Caki2 (cell line): ENCODE measurements at places on chromosomes 12 and 14. TPM values are rescaled to one million over a fixed set of nuclear protein-coding genes. Genes with fewer than 3 reads are reported as not detected.

Gene EML1
- 5.4 and 7.4 TPM in 2 replicates for total RNA-seq

DNA sequence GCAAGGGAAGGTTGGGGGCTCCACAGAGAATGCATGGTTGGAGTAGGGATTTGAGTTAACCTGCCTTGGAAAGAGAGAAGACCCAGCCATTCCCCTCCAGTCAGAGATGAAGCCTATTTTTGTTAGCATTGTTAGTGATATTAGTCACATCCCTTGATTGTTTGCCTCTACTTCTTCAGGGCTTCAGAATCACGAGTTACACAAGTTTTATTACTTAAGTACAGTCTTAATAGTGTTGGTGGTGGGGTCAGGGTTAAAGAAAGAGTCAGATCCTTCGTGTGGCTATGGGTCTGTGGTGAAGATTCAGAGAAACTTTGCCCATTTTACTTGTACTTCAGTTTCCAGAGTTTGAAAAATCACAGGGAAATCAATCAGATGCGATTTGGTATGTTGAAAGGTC, 363.1 kb downstream of the LRIG3 start:
- peak; percentile 34 for DNase-seq

DNA sequence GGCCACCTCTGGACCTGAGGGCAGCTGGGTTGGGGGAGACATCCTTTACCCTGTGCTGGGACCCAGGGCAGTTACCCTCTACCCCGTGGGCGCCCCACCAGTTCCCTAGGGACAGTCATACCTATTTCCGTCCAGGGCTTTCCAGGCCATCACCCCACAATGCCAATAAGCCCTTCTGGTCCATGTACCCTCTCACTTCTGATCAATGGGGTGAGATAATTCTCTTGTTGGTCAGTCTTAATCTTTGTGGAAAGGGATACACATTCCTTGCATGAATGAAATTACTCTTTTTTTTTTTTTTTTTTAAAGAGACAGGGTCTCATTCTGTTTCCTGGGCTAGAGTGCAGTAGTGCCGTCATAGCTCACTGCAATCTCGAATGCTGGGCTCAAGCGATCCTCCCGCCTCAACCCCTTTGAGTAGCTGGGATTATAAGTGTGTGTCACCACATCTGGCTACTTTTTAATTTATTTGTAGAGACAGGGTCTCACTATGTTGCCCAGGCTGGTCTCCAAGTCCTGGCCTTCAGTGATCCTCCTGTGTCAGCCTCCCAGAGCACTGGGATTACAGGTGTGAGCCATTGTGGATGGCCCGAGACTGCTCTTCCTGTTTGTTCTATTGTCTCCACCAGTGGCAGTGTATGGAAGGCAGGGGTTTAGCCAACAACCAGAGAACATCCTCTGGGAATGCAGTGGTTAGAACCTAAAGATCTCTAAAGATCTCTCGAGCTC, 46.3 kb upstream of the STON2 start:
- no peak for DNase-seq

- DNase-seq = no peak
These were observed 1069.1 kb downstream of the SLC6A15 start for GRCh38 chr12:83843541-83843940.
